Stimulated activated CD4-positive, alpha-beta T cell treated with anti-CD3 and anti-CD28 coated beads, Interleukin-2, amount 100 ng/mL, for 24 hours (primary cell): ENCODE measurements at places on chromosomes 7 and 10.

- DNase-seq, result no peak
Measured at GRCh38 chr10:93070378-93071176, 3.1 kb upstream of the CYP26A1 start.

DNA sequence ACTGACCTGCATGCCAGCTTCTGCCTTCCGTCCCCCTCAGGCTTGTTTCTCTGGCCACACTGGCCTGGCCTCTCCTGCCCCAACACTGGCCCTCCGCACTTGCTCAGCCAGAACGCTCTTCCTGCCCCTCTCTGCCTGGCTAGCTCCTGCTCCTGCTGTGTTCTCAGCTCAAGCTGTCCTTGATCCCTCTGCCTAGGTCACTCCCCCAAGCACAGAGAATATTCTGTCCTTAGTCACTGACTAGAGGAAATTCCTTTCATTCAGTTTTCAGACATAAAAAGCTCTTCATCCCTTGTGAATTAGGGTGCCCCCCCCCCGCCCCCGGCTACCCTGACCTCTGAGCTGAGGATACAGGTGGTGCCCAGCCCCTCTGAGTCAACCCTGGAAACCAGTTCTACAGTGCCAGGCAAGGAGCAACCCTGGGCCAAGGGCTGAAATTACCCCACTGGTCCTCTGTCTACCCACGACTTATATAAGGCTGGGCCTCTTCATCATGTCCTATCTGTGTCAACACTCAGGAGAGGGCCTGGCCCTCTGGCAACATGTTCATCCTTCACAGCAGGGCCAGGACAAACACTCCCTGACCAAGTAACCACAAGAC lies 6.6 kb upstream of the SGPL1 start:
- no peak for DNase-seq

DNA sequence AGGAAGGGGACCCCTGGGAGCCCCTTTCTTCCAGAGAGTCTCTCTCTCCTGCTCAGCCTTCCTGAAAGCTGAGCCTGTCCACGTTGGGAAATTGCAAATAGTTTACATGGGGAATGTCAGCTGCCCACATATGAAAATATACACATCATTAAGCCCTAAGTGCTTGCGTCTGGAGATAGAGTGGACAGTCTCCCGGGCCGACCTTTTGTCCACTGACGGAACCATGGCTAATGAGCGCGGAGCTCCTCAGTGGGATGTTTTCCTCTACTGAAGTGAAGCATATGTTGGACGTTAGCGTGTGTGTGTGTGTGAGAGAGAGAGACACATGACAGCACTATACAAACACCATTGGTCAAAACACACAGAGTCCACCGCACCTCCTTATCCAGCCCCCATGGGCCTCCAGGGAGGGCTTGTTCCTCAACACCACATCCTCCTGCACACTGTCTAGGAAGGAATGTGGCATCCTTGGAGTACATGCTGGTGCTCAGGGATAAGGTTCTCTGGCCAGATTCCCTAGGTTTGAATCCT lies 128.4 kb downstream of the RGS10 start:
- DNase-seq, result no peak

DNA sequence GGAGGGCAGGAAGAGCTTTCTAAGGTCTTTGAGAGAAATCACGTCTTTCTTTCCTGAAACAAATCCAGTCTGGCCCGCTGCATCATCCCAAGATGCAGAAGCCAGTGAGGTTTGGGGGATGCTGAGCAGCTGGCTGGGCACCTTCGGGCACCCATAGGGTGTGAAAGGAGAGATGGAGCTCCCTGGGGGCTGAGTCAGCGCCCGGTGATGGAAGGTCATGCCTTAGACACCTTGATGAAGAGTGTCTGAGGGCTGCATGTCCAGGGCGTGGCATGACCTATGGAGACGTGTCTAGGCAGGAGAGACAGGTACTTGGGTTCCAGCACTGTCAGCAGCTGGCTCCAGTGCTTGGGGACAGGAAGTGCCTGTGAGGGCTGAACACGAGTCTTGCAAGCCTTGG lies 88.3 kb downstream of the GOLGA7B start:
- DNase-seq, result no peak

- no peak for DNase-seq
Measured at GRCh38 chr10:26681076-26681475, 16.4 kb upstream of the PDSS1 start.

- DNase-seq, result no peak
Measured at GRCh38 chr10:131082991-131083481, 228.5 kb downstream of the TCERG1L start.

- DNase-seq, result no peak
Measured at GRCh38 chr7:84704380-84704779, 482.5 kb downstream of the SEMA3D start.

DNA sequence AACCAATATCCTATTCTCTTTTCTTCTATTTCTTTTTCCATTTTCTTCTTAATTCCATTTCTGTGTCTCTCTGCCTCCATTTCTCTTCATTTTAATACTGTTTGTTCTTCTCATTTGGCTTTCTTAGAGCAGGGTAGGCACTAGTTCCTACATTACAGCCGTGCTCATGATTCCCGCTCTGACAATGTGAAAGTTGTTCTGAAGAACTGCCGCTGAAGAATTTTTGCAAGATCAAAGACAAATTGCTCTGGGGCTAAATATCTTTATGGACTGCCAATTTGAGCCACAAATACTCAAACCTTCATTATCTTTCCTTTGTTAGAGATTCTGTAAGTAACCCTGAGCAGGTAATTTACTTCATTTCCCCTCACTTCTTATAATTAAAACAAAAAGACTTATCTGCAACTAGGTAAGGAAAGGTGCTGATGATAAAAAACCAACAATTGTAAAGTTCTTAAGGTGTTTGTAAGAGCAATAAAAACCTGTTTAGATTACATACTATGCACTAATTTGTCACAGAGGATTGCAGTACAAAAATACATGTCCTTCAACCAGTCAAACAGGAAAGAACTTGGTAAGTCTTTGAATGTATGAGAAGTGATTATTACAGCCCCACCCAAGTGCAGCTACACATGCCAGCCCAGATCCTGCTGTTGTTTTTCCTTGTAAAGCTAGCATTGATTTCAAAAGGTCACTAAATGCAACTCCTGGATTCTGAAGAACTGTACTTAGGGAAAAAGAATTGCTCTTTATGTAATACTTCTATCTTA lies 127.5 kb downstream of the COL28A1 start:
- no peak for DNase-seq

DNA sequence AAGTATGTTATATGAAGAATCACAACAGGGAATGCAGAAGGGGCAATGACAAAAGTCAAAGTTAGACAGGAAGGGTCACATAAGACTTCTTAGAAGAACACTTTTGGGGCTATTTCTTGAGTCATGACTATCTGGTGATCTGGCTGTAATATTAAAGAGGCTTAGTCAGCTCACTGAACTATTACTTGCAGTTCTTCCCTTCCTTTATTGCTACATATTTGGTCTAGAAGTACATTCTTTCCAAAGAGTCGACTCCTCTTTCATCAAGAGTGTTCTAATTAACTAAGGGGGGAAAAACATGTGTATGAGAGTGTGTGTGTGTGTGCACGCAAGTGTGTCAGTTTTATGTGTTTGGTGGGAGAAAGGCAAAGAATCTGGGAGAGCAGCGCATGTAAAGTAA lies 247.3 kb upstream of the LRRTM3 start:
- DNase-seq, result no peak

DNA sequence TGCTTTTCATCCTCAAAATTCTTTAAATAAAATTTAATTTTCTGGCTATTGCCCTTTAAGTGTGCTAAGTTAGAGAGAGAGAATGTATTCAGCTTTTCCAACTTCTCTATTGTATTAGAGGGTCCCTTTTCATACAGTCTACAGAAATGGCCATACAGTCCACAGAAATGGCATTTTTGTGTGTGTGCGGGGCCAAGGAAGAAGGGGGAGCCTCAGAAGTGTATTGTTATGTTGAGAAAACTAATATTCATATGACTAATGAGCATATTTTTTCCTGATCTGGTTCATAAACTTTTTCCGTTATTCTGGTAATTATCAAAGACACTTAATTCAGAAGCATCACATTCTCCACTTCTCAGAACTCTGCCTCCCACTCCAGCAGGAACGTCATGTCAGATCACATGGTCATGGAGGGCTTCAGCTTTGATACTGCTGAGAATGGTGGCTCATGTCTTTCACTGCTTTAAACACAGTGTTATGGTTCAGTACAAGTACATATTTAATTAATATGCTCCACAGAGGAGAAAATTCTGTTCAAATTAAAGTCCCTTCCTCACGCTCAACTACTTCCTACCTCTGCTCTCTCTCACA lies 37.1 kb downstream of the ELMO1 start:
- DNase-seq, result peak; percentile 63

DNA sequence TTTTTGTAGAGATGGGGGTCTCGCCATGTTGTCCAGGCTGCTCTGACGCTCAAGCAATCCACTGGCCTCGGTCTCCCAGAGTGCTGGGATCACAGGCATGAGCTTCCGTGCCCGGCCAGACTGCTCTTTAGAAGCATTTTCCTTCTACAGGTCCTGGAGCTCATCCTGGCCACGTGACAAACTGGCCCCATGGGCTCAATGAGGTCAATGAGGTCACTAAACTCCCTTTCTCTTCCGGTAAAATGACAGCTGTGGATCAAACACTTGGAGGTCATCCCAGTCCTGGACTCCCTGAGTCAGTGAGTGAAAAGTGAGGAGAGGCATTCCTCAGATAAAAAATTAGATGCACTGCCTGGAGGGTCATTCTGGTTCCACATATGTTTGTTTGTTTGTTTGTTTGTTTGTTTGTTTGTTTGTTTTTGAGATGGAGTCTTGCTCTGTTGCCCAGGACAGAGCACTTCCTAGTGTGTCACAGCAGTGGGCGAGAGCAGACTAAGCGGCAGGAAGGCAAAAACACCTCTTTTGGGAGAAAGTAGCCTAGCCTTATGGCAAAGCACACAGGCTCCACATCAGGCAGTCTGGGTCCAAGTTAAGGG lies 134.9 kb downstream of the TNS3 start:
- no peak for DNase-seq

DNA sequence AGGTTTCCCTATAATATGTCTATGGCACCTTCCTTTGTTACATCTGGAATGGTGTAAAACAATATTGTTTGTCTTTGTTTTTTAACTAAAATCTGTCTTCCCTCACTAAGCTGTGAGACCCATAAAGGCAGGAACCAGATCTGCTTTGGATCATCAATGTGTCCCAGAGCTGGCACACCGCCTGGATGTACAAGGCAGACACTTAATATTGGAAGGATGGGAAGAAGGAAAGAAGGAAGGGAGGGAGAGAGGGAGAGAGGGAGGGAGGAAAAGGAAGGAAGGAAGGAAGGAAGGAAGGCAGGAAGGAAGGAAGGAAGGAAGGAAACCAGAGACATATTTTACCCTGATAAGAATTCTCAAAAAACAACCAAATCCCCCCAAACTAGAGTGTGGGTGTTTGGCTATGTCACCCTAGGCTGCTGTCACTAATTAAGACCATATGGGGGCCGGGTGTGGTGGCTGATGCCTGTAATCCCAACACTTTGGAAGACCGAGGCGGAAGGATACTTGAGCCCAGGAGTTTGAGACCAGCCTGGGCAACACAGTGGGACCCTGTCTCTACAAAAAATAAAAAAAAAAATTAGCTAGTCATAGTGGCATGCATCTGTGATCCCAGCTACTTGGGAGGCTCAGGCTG lies 59.6 kb downstream of the SH3PXD2A start:
- no peak for DNase-seq

DNA sequence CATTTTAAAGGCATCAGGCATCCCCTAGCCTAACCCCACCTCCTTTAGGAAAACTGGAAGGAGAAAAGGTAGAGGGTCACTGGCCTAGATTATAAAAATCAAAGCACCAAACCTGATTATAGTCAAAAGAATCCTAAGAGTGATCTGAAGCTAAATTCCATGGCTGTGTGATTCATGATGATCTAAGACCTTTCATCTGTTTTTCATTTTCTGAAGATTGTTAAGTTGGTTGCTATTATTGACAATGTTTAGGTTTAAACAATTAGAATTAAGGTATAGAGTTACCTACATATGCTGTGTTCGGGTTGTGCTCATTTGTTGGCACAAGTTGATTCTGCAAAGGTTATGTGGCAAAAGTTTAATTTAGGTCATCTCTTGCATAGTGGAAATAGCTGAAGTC lies 148.7 kb downstream of the BICC1 start:
- no peak for DNase-seq

GRCh38 chr10:110363572-110364411 lies 59.1 kb upstream of the SMNDC1 start:
- DNase-seq, result peak; percentile 43

GRCh38 chr10:132306864-132307751 lies 642 bp downstream of the STK32C start:
- peak; percentile 50 for DNase-seq

DNA sequence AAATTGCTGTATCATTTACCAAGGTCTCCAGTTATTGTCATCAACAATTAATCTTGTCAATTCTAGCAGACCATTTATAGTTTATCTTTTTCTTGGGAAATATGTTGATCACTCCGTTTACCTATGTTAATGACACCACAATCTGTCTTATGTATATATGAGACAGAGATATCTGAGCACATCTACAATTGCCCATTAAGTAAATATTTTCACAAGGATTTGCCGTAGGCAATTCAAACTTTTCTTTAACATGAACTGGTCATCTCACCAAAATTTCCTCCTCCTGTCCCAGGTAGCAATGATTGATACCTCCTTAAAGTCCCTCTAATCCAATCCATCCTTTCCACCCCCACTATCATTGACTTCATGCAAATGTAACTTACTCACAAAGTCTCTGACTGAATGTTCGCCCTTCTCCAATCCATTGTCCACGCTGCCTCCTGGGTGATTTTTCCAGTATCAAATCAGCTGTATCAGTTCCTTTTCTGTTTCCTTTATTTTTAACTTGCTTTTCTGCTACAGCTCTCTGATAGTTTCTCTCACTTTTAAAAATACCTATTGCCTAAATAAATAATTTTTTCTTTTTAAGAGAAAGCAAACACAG lies 138.3 kb downstream of the GNAT3 start:
- no peak for DNase-seq

- no peak for DNase-seq
Measured at GRCh38 chr7:135209225-135209834, 2.0 kb downstream of the WDR91 start.

DNA sequence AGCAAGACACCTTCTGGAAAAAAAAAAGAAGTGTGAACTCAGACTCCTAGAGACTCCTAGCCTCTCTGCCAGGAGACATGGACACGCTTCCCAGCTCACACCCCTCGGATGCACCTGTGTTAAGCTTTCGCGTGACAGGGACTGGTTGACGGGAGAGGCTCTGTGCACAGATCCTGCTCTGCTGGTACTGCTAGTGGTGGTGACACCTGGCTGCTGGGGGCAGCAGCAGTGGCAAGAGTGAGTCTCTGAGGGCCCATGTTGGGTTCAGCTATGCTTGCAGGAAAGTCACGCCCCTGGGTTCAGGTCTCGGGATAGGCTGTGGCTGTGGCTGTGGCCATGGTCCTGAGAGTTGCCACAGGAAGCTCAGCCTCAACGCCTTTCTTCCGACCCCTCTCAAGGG lies 81.1 kb downstream of the XRCC2 start:
- DNase-seq, result no peak
